NCI-H510A (cell line): ENCODE measurements at places on chromosomes 7 and 10.
A peak's percentile ranks its signal among the peaks of the same experiment; 100 is the strongest.

- DNase-seq = no peak
Observed at GRCh38 chr7:16649196-16649595, 3.2 kb downstream of the BZW2 start.

DNA sequence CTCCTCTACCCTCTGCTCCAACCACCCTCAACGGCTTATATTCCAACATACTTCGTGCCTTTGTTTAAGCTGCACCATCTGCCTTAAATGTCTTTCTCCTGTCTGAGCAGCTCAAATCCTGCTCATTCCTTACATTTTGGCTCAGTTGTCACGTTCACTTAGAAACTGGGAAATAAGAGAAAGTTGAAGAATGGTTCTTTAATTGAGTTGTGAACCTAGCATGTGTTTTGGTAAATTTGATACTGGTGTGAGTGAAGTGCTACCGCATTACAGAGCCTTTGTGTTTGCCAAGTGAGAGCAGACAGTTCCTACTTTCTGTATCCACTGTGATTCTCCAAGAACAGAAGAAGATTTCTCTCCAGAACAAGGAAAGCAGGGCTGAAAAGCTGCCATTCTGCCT is 54.3 kb downstream of the EPDR1 start:
- DNase-seq = no peak

- no peak for DNase-seq
Observed at GRCh38 chr10:103080891-103081581, 112.0 kb downstream of the NT5C2 start.

- DNase-seq = no peak
Observed at GRCh38 chr7:64509583-64509982, 53.3 kb downstream of the ZNF680 start.

DNA sequence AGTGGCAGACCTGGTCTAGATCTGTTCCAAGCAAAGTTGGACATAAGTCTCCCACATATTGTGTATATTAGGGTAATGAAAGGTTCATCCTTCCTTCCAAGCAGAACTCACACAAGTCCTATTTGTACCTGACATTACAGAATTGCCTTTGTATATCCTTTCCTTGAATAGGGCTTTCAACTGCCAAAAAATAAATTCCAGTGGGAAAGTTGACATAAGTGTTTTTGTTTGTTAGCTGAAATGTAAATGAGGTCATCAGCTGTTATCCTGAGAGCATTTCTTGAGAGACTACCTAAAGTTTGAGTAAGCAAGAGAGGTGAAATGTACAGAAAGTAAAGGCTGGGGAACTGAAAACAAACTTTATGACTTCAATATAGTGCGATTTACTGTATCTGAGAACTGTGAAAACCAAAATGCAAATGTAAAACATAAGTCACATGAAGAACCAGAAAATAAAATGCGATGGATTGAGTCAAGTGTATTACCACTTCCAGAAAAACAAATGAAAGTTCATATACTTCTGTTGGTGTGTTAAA is 527.3 kb upstream of the SEMA3D start:
- no peak for DNase-seq

- no peak for DNase-seq
Observed at GRCh38 chr10:67648613-67649229, 47.3 kb downstream of the CTNNA3 start.

DNA sequence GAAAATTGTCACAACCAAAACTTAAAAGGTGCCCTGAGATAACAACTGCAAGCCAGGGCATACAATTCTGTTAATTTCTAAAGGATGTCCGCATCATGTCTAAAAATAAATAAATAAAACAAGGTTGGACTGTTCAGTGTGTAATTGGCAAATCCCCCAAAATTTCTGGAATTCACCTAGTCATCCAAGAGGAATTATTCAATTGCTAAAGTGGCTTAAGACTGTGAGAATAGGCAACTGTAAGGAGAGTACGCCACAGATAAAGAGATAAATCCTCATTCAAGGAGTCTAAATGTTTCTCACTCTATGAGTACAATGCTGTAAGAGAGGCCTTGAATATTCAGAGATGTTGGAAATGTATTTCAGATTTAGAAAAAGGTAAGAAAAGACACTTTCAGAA is 37.2 kb downstream of the PIK3AP1 start:
- no peak for DNase-seq

GRCh38 chr10:93445097-93445960 is 36.8 kb downstream of the MYOF start:
- peak; percentile 95 for DNase-seq

DNA sequence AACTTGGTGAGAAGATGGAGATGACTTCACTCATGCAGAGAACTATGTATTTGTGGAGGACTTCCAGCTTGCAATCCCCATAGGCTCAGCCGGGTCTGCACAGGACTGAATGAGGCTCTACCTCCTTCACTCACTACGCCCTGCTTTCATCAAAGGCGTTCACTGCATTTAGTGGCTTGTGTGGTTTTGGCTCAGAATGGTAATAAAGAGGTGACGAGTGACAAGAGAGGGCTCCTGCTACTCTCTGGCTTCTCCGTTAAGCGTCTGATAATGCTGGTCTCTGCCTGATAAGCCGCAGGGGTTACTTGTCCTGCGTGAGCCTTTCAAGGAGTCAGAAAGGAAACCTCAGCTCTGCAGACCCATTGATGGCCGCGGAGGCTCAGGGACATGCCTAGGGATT is 343.4 kb downstream of the PRPF18 start:
- DNase-seq = no peak

DNA sequence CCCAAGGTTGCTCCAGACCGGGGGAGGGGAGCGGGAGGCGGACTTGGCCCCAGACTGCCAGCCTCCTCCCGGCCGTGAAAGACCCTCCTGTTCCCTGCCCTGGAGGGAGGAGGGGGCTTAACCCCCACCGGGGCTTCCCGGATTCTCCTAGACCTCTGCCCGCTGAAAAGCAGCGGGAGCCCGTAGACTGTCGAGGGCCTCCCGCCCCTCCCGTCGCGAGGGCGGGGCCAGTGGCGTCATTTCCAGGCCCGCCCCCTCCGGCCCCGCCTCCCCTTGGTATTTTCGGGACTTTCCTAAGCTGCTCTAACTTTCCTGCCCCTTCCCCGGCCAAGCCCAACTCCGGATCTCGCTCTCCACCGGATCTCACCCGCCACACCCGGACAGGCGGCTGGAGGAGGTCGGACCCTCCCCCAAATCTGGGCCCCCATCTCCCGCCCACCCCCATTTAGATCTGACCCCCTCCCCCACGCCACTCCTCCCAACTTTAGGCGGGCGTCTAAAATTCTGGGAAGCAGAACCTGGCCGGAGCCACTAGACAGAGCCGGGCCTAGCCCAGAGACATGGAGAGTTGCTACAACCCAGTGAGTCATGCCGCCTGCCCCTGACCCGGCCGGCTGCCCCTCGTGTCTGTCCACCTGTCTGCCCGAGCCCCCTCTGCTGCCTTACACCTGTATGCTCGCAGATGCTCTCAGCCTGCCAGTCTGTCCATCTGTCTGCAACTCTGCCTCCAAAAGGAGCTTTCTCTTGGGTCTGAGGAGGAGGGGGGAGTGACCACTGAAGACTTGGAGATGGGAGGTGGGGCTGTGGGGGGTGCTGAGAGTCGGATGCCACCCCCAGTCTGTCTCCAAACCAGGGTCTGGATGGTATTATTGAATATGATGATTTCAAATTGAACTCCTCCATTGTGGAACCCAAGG is at the start of gene NFKB2:
TSS of gene NFKB2 (plus strand) at position 306 of the 917 bp plus-strand sequence. CDS start at position 561, 255 bp downstream.
- peak; percentile 41 for DNase-seq

DNA sequence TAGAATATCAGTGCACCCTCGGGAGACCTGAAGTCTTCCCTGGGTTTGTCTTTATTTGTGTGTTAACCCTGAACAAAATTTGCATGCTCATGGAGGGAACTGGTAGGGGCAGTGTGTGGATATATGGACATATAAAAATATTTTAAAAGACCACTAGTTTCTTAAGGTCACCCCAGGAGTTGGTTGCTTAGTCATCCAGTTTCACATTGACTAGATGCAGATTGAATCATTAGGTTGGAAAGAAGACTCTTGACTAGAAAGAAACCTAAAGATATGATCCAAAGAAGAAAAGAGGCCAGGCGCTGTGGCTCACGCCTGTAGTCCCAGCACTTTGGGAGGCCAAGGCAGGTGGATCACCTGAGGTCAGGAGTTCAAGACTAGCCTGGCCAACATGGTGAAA is 137.1 kb downstream of the KAT6B start:
- no peak for DNase-seq

DNA sequence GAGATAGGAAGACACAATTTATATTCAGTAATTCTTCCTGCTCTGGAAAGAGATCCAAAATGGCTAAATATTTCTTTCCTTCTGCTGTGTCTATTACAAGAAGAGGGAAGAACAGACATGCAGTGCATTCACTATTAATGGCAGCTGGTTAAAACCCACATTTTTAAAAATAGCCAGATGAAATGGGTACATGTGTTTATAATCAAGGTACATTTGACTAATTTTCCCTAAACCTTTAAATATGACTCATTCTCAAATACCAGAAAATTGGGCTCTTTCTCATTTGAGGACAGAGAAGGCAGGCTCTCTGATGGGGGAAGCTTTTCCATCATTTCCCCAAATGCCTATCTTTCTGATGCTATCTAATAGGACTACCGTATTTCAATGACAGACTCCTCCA is 215.7 kb upstream of the HABP2 start:
- DNase-seq = no peak

DNA sequence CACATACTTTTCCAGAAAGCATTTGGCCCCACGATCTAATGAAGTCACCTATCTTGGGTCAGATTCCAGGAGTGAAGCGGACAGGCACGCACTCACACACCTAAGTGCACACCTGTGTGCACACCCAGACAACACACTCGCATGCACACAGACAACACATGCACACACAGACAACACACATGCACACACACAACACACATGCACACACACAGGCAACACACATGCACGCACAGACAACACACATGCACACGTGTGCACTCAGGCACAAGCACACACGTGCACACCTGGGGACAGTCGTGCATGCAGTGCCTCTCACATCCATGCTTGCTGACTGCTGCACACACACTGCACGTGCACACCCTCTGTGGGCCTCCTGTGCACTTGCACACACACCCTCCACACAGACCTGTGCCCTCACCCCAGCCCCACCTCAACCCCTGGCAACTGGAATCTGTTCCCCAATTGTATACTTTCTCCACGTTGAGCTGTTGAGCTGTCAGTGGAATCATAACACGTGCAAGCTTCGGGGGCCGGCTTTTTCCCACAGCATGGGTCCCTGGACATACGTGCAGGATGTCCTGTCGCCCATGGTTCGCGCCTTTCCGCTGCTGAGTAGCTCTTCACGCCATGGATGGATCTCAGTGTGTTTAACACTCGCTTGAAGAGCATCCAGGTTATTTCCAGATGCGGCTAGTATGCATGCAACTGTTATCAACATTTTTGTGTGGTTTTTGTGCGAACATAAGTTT is 55.3 kb upstream of the CFAP46 start:
- DNase-seq = no peak

GRCh38 chr10:128310971-128311658 is 184.9 kb upstream of the MKI67 start:
- DNase-seq = no peak

- DNase-seq = no peak
Observed at GRCh38 chr10:12251581-12251980, 55.6 kb downstream of the CDC123 start.

DNA sequence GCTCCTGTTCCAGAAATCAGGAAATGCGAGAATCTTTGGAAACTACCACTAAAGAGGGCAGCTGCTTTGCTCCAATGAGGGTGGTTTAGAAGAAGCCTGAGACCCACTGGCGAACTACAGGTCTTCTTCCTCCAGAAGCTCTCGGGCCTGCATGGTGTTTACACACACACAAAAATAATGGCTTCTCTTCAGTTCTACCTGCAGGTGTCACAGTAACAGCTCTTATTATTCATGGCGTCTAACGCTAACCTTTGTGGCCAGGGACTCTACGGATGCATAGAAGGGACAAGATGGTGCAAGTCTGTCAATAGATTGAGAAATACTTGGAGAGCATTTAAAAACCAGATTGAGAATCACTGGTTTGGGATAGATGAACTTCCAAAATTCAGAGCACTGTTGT is 22.4 kb downstream of the GPR141 start:
- peak; percentile 36 for DNase-seq

- peak; percentile 44 for DNase-seq
Observed at GRCh38 chr10:67763499-67764011, 67.6 kb upstream of the CTNNA3 start.

GRCh38 chr7:114405427-114405826 is 9.2 kb upstream of the FOXP2 start:
- DNase-seq = no peak

GRCh38 chr10:109877546-109877945 is 45.8 kb downstream of the XPNPEP1 start:
- no peak for DNase-seq

DNA sequence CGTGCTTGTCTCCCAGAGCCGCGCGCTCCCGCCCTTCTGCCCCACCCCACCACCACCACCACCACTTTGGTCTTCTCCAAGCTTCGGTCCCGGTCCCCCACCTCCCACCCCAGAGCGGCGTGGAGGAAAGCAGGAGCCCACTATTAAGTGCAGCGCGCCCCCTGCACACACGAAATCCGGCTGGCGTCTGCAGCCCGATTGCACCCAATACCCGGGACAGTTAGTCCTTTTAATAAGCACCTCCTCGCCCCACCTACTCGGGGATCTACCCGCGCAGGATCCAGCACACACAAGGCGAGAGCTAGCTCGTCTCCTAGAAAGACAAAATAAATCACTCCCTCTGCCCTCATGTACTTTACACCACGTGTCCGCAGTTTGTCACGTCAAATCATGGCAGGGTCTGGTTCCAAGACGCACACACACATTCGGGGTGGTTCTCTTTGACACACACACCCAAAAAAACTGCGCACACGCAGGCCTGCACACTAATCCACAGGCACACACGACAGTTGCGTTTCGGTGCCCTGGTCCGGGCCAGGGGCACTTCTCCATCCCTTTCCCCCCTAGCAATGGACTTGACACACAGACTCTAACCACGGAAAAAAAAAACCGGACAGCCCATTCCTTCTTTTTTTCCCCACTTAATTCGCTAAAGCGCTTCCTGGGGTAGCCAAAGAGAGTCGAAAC is 1.6 kb downstream of the SFMBT2 start:
- no peak for DNase-seq

DNA sequence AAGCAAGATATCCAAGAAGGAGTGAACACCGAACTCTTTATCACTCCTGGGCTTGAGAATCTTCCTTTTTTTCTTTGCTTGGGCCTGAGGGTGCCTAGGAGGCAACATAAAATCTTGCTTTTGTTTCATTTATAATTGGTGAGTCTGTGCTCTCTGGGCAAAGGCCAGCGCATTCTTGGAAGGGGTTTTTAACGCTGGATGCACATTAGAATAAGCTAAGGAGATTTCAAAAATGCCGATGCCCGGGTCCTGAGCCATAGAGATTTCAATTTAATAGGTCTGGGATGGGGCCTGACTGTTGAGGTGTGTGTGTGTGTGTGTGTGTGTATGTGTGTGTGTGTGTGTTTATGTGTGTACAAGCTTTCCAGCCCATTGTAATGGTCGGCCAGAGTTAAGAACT is 62.0 kb upstream of the SORCS3 start:
- no peak for DNase-seq

- DNase-seq = no peak
Observed at GRCh38 chr10:35924759-35925158, 282.7 kb upstream of the FZD8 start.

GRCh38 chr10:94315975-94316464 is 46.7 kb downstream of the NOC3L start:
- no peak for DNase-seq

GRCh38 chr7:17155529-17155928 is 142.9 kb upstream of the AHR start:
- no peak for DNase-seq

- no peak for DNase-seq
Observed at GRCh38 chr10:73493781-73494180, 2.0 kb downstream of the PPP3CB start.

GRCh38 chr10:17381502-17382142 is 72.8 kb downstream of the ST8SIA6 start:
- DNase-seq = no peak
